ENCODE measurements at places on chromosomes 12 and 14. TPM values are rescaled to one million over a fixed set of nuclear protein-coding genes. Genes with fewer than 3 reads are reported as not detected.

The KCNC2 gene
- total RNA-seq: not detected

The OR4E1 gene
- total RNA-seq: not detected

The LRRK2 gene
- 0.13 TPM for total RNA-seq

The OAS2 gene
- 51.9 TPM for total RNA-seq

The SLC25A21 gene
- total RNA-seq: not detected

The SIX1 gene
- not detected for total RNA-seq

The NOVA1 gene
- 0.11 TPM for total RNA-seq

The COX14 gene
- 65.5 TPM for total RNA-seq

The MIP gene
- total RNA-seq: not detected

The ALKBH2 gene
- 40.1 TPM for total RNA-seq

The OR6C2 gene
- not detected for total RNA-seq

The LRP6 gene
- total RNA-seq: 1.1 TPM
